Lower leg skin (tissue), 4 donors: ENCODE measurements at places on chromosomes 2 and 18.

GRCh38 chr2:37020212-37020886 lies 54.0 kb upstream of the STRN start:
- peak; percentile 87 for DNase-seq

GRCh38 chr2:63764630-63765029 lies 77.1 kb upstream of the UGP2 start:
- no peak for DNase-seq

DNA sequence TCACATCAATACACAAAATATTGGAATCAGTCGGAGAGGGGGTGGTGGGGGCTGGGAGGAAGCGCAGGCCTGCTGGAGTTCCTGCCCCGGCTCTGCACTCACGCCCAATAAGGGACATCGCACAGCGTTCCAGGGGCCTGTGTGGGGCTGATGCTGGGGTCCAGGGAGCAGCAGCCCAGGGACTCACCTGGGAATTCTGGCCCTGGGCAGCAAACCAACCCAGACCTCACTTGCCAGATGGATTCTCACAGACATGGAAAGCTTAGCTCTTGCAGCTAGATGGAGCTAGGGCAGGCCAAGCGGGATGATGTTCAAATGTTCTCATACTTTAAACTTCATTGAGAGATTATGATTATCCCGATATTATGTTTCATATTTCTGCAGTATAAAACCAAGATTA lies 266.6 kb upstream of the TANK start:
- DNase-seq = no peak

DNA sequence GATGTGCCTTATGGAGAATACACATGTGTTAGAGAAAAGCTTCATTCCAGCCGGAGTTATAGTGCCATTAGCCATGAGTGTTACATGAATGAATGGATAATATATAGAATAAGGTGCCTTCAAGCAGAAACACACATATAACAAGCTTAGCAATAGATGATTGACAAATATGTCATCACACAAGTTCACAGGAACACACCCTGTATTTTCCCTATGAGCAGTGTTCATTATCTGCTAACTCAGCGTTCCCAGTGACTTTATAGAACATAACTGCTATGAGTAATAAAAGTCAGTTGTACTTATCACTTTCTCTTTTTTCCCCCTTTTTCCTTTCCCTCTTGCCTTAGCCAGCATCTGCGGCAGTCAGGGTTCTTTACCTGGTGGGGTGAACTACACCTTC lies 65.1 kb downstream of the TIMM21 start:
- no peak for DNase-seq

DNA sequence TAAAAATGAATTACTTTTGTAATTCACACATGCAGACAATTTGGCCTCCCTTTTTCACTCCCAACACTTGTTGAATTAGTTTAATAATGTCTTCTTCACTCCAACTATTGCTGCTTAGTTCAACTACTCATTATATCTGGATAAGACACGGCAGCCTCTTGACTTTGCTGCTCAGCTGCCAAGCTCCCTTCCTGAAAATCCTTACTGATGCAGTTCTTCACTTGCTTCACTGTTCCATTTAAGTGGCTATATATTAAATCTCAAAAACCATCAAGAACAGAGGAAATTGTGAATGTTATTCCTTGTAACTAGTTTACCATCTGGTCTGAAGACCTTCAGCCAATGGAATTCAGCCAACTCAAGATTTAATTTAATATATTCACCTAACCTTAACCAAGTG lies 127.1 kb downstream of the NCOA1 start:
- DNase-seq = no peak

- no peak for DNase-seq
Observed at GRCh38 chr2:15521641-15522181, 39.4 kb downstream of the NBAS start.

DNA sequence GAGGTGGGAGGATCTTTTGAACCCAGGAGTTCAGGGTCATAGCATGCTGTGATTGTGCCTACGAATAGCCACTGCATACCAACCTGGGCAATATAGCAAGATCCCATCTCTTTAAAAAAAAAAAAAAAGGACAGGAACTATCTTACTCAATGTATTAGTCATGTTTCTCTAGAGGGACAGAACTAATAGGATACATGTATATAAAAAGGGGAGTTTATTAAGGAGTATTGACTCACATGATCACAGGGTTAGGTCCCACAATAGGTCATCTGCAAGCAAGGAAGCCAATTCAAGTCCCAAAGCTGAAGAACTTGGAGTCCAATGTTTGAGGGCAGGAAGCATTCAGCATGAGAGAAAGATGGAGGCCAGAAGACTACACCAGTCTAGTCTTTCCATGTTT lies 18.8 kb upstream of the CASP10 start:
- no peak for DNase-seq
